ENCODE measurements at places on chromosomes 2 and 18. TPM values are rescaled to one million over a fixed set of nuclear protein-coding genes. Genes with fewer than 3 reads are reported as not detected.

The FOXI3 gene
- 0.14 TPM for total RNA-seq

GRCh38 chr2:58891828-58892377 lies 650.8 kb upstream of the FANCL start:
- no peak for DNase-seq

- DNase-seq, result no peak
These were observed 93.5 kb downstream of the CAPN13 start for GRCh38 chr2:30713698-30714097.

The TCF7L1 gene
- total RNA-seq, result 0.59 TPM

The CLHC1 gene
- 52.7 TPM for total RNA-seq

DNA sequence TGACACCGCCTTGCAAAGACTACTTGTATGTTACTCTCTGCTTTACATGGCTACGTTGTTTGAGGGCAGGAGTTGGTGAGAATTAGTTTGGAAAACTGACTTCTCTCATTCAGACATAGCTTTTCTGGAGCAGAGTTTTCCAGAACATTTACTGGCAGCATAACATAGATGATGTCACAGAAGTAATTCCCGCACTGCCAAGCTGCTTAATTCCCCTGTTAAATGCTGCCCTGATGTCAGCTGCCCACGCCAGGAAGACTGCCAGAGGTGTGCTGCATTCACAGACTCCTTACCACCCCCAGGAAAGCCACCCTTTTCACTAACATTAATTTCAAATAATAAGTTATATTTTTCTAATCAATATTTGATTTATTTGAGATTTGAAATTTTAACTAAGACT lies 24.7 kb upstream of the PTPN2 start:
- DNase-seq, result no peak

All from uterus (tissue), 4 donors.